Right lobe of liver (tissue), 6 donors: ENCODE measurements at places on chromosomes 5 and 9. TPM values are rescaled to one million over a fixed set of nuclear protein-coding genes. Genes with fewer than 3 reads are reported as not detected.

GRCh38 chr9:127305838-127306226 lies 41.3 kb downstream of the GARNL3 start:
- no peak overlapping the region for H3K4me3 ChIP-seq
- H3K27me3 ChIP-seq: no peaks in the 10 kb centered on the region
- H3K27ac ChIP-seq: no peak overlapping the region
- H3K4me1 ChIP-seq: no peaks in the 10 kb centered on the region
- DNase-seq: no peak

The C5orf63 gene
- 2.4 TPM for total RNA-seq

The AK1 gene
- total RNA-seq: 78.6 TPM

The PCDHA4 gene
- 0.19 TPM for total RNA-seq

- no peak for DNase-seq
- no peak overlapping the region for H3K27ac ChIP-seq
- H3K4me3 ChIP-seq: no peak overlapping the region
- H3K27me3 ChIP-seq: no peaks in the 10 kb centered on the region
- H3K4me1 ChIP-seq: no peaks in the 10 kb centered on the region
These were observed 21.0 kb upstream of the SUSD3 start for GRCh38 chr9:93037476-93037971.

DNA sequence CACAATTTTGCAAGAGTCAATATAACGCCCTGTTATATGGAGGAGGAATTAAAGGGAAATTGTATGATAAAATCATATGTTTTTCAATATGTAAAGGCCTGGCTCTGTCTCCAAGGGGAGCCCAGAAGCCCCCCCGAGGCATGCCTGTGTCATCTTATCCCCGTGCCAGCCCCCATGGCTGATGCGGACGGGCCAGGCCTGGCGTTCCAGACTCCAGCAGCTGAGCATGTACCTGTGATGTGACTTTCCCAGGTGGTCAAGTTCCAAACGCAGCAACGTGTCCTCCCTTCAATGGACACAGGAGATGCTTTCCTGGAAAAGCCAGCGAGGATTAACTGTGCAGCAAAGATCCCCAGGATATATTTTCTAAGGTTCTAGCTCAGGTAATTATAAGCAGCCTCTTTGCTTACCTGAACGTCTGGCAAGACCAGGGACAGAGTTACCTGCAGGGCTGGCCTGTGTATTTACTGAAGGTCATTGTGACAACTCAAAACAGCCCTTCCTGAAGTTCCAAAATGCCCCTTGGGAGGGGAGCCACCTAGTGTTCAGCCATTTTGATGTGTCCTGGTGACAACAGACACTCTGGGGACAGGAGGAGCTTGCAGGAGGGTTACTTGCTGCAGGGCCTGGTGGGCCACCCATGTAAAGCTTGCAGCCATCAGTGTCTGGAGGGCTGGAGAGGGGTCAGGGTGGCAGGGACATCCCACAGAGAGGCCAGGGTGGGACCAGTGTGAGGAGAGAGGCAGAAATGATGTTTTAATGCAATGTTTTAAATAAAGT lies 53.3 kb upstream of the RNU6ATAC start:
- H3K27ac ChIP-seq: peak overlapping the region; percentile 100
- H3K36me3 ChIP-seq: no peaks in the 10 kb centered on the region
- peak; percentile 42 for DNase-seq
- H3K4me1 ChIP-seq: peaks cover 5% of the 10 kb centered on the region
- no peaks in the 10 kb centered on the region for H3K27me3 ChIP-seq

- no peak for DNase-seq
- H3K27me3 ChIP-seq: no peaks in the 10 kb centered on the region
- H3K4me3 ChIP-seq: no peak overlapping the region
- H3K4me1 ChIP-seq: no peaks in the 10 kb centered on the region
- peaks cover 4% of the 10 kb centered on the region for H3K36me3 ChIP-seq
These were observed 131.2 kb downstream of the DAB2IP start for GRCh38 chr9:121782514-121783110.

DNA sequence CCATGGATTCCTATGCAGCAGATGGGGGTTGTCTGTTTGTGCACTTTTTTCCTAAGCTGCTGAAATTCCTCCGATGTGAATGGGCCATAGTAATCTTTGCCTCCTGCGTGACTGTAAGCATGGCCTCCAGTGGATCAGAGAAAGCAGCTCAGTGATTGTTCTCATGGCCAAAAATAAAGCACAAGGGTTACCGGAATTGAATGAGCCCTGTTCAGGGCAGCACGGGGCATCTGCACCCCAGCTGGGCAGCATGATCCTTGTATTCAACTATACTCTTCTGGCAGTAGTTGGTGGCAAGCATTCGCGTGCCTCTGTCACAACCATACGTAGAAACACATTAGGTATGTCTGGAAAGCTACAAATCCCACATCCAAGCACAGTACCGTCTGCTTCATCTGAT lies 193.9 kb downstream of the RORB start:
- no peak for DNase-seq
- H3K4me3 ChIP-seq: no peak overlapping the region
- no peaks in the 10 kb centered on the region for H3K4me1 ChIP-seq
- no peak overlapping the region for H3K27ac ChIP-seq
- no peaks in the 10 kb centered on the region for H3K36me3 ChIP-seq

The SYNPO gene
- 51.8 TPM for total RNA-seq

DNA sequence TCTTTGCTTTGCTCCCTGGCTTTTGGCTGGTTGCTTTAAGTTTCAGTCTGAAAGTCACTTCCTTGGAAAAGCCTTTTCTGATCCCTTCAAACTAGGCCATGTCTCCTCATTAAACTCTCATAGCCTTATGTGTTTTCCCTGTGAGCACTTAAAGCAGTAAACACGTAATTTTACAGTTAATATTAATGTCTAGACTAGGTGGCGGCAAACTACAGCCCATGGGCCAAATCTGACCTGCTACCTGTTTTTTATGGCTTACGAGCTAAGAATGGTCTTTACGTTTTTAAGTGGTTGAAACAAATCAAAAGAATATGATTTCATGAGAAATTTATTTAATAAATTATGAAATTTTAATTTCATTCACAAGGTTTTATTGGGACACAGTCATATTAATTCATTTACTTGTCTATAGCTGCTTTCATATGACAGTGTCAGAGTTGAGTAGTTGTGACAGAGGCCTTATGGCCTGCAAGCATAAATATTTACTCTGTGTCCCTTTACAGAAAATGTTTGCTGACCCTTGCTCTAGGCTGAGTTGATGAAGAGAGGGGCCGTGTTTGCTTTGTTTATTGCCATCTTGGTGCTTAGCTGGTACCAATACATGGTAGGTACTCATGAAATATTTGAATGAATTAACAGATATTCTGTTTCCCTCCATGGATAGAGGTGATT lies 7.4 kb downstream of the SLC44A1 start:
- peaks cover 13% of the 10 kb centered on the region for H3K4me1 ChIP-seq
- DNase-seq: no peak
